Type B pancreatic cell (in vitro differentiated cells): ENCODE measurements at places on chromosomes 6 and 20. TPM values are rescaled to one million over a fixed set of nuclear protein-coding genes. Genes with fewer than 3 reads are reported as not detected.

DNA sequence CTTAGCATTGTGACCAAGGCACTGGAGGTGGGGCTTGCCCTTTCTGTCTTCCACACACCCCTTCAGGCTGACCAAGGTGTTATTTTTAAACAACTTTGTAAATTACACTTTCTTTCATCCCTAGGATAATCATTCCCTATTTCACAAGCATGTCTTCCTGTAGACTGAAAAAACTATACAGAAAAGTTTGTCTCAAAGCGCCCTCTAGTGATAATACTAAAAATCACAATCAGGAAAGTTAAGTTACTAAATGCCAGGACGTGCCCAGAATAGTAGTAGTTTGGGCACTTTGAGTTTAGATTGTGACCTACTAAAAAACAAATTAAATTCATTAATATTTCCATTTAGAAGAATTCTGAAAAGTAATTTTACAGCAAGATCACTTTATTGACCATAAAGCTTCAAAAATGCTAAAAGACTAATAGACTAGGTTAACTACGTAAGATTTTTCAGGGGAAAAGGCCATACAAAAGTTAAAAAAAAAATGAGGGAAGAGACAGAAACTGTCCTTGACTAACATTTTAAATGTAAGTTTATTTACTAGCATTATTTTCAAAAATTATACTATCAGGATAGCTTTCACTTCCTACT lies 123.3 kb upstream of the DUSP22 start:
- no peak overlapping the region for H3K4me3 ChIP-seq
- H3K27ac ChIP-seq: no peak overlapping the region

DNA sequence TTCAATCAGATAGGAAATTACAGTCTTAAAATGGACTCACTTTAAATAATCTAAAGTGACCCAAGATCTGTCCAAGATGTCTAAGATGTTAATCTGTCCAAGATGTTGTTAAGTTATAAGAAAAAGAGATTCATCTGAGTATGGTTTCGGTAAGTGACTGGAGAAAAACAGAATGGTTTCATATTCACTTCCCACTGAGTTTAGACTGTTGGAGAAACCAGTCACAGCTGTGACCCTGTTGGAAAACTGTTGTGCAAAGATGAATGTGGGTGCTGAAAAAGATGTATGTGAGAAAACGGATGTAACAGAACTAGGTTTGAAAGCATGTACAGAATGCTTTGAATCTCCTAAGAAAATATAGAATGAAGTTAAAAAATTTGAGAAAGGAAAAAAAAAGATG lies 325.9 kb downstream of the COL12A1 start:
- no peak overlapping the region for H3K27ac ChIP-seq
- no peak for DNase-seq
- H3K27me3 ChIP-seq: peaks cover 43% of the 10 kb centered on the region
- H3K4me3 ChIP-seq: no peak overlapping the region
- peaks cover 5% of the 10 kb centered on the region for H3K4me1 ChIP-seq

DNA sequence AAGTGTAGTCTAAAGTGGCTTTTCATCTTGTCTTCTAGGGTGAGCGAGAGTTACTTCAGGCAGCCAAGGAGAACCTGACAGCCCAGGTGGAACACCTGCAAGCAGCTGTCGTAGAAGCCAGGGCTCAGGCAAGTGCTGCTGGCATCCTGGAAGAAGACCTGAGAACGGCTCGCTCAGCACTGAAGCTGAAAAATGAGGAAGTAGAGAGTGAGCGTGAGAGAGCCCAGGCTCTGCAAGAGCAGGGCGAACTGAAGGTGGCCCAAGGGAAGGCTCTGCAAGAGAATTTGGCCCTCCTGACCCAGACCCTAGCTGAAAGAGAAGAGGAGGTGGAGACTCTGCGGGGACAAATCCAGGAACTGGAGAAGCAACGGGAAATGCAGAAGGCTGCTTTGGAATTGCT lies 27.1 kb downstream of the C20orf173 start:
- H3K36me3 ChIP-seq: peaks cover 19% of the 10 kb centered on the region
- H3K4me1 ChIP-seq: no peaks in the 10 kb centered on the region
- no peaks in the 10 kb centered on the region for H3K27me3 ChIP-seq
- H3K4me3 ChIP-seq: no peak overlapping the region

DNA sequence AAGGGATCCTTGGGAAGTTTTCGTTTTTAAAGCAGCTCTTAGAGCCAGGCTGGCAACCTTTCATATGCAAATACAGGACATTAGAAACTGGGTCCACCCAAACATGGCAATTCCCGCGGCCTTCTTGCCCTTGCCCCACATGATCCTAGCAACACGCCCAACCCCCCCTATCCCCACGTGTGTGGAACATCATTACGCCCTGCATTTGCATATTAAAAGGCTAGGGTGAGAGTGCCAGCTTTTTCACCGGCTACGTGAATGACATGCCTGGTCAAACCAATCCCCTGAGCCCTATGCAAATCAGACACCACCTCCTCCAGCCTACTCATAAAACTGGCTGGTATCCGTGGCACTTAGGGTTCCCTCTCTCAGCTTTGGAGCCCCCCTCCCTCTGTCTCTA lies 88.1 kb downstream of the TNFRSF21 start:
- no peaks in the 10 kb centered on the region for H3K36me3 ChIP-seq
- H3K4me1 ChIP-seq: no peaks in the 10 kb centered on the region
- H3K4me3 ChIP-seq: no peak overlapping the region

DNA sequence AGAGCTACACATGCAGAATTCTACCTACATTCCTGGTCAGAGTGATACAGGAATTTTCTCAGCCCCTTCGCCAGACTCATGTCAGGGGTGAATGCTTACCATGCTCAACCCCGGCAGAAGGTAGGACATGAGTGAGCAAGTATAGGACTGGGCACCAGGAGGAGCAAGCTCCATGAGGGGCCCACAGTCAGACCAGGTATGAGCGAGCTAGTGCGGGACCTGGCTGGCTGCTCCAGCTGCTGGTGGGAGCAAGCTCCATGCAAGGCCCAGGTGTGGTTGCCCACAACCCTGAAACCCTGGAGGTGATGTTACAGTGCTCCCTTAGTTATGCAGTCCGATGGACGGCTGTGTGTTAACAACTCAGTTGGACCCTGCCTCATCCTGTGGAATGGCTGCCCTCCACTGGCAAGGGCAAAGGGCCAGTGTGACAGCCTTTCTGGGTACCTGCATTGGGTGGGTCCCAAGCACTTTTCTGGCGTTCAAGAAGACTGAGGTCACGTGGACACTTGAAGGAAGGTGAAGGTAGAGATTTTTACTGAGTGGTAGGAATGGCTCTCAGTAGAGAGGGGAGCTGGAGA lies 503.5 kb upstream of the CITED2 start:
- DNase-seq: no peak
- H3K27ac ChIP-seq: no peak overlapping the region
- no peaks in the 10 kb centered on the region for H3K36me3 ChIP-seq

DNA sequence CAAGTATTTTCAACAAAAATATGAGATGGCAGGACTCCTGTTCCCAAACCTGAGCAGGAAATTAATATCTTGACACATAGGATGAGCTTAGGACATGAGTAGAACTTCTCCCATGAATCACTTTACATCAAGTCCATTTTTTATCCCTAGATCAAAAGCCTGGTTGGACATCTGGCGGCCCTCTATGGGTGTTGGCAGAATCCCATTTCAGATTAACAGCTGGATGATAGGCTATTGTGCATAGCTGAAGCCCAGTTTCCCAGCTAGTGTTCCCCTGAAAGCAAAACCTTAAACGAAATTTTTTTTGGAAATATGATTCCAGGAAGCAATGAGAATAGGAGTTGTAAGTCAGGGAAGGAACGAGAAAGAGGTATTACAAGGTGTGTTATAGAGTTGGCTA lies 449.4 kb upstream of the CHD6 start:
- H3K36me3 ChIP-seq: no peaks in the 10 kb centered on the region
- no peak overlapping the region for H3K4me3 ChIP-seq
- H3K4me1 ChIP-seq: no peaks in the 10 kb centered on the region

- peaks cover 10% of the 10 kb centered on the region for H3K4me1 ChIP-seq
- no peak overlapping the region for H3K27ac ChIP-seq
- H3K36me3 ChIP-seq: no peaks in the 10 kb centered on the region
- H3K4me3 ChIP-seq: no peak overlapping the region
- no peaks in the 10 kb centered on the region for H3K27me3 ChIP-seq
- DNase-seq: no peak
These were observed 4.4 kb upstream of the CCDC28A start for GRCh38 chr6:138769102-138769676.

DNA sequence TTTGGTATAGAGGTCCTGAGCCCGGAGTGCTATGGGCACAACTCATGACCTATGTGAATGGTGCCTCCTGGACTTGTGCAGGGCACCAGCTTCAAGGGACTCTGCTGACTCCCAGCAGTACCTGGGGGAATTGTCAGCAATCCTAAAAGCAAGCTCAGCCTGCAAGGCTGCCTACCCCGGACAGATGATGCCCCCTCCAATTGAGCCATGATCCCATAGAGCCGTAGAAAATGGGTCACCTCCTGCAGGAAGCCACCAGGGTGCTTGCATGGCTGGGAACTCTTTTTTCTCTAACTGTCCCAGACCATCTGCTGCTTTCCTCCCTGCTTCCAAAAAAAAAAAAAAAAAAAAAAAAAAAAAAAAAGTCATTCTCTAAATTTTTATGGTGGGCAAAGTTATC lies 12.9 kb upstream of the PRND start:
- H3K36me3 ChIP-seq: no peaks in the 10 kb centered on the region
- H3K4me3 ChIP-seq: no peak overlapping the region
- H3K27ac ChIP-seq: no peak overlapping the region
- H3K27me3 ChIP-seq: peaks cover 3% of the 10 kb centered on the region
- DNase-seq: no peak

DNA sequence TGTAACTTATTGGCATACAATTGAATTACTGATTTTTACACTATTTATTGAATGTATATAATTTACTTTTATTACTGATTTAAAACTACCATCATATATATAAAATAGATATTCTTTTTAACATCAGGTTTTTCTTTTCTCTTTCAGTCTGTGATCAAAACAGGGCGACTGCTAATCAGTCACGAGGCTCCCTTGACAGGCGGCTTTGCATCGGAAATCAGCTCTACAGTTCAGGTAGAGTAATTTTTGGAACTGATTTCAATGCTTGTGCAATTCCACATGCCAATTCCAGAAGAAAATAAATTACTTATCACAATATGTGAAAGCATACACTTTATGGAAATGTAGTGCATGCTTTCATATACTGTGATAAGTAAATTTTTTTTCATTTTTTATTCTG lies 166.5 kb downstream of the BCKDHB start:
- H3K36me3 ChIP-seq: no peaks in the 10 kb centered on the region
- no peak for DNase-seq
- no peaks in the 10 kb centered on the region for H3K27me3 ChIP-seq
- H3K4me1 ChIP-seq: peaks cover 4% of the 10 kb centered on the region
- H3K27ac ChIP-seq: no peak overlapping the region
- no peak overlapping the region for H3K4me3 ChIP-seq

GRCh38 chr6:105803442-105803841 lies 282.7 kb upstream of the PRDM1 start:
- H3K36me3 ChIP-seq: no peaks in the 10 kb centered on the region
- peaks cover 5% of the 10 kb centered on the region for H3K27me3 ChIP-seq
- H3K4me3 ChIP-seq: no peak overlapping the region
- H3K4me1 ChIP-seq: peaks cover 6% of the 10 kb centered on the region
- no peak for DNase-seq

DNA sequence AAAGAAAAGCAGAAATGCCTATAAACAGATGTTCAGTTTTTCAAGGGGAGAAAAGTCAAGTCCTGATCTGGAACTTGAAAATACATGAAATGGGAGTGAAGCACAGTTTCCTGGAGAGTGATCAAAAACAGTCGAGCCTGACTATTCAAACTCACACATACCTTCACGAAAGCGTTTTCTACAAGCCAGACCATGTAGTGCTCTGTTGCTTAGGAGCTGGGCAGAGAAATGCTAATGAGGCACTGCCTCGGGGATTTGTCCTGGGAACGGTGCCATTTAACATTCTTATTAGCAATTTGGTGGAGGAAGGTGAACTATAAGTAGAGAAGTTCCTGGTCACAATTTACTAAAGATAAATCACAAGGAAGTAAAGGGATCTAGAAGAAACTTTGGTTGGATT lies 5.9 kb downstream of the NHSL1 start:
- peaks cover 27% of the 10 kb centered on the region for H3K4me1 ChIP-seq
- H3K27ac ChIP-seq: peak overlapping the region; percentile 77
- peaks cover 9% of the 10 kb centered on the region for H3K36me3 ChIP-seq
- no peaks in the 10 kb centered on the region for H3K27me3 ChIP-seq

SAMD5 gene
- total RNA-seq: 9.2 and 11.5 TPM in 2 replicates

COL19A1 gene
- 0.55 and 1.6 TPM in 2 replicates for total RNA-seq

RAB22A gene
- total RNA-seq: 17.7 and 18.9 TPM in 2 replicates

PKIB gene
- total RNA-seq: 31.7 and 56.8 TPM in 2 replicates

OR2J3 gene
- total RNA-seq: not detected in 2 replicates

METTL24 gene
- total RNA-seq: 2.0 and 10.0 TPM in 2 replicates

BPIFA3 gene
- total RNA-seq: not detected in 2 replicates
